ENCODE measurements at places on chromosomes 13 and 19.

GRCh38 chr19:58123354-58123753 lies 25.3 kb upstream of the ZSCAN18 start:
- DNase-seq, result no peak

- no peak for DNase-seq
Observed at GRCh38 chr13:80618781-80619180, 277.9 kb upstream of the SPRY2 start.

- no peak for DNase-seq
Observed at GRCh38 chr13:27489456-27489855, 39.1 kb upstream of the MTIF3 start.

DNA sequence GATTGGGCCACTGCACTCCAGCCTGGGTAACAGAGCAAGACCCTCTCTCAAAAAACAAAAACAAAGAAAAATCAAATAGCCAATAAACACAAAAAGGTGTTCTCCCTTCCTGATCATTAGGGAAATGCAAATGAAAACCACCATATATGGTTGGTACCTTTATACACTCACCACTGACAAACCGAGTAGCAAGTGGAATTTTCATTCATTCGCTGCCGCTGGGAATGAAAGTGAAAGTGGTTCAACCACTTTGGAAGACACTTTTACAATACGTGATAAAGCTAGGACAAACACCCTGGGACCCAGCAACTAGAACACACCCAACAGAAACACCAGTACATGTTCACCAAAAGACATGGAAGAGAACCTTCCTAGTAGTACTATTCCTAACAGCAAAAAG lies 21.0 kb downstream of the GRIK5 start:
- no peak for DNase-seq

GRCh38 chr13:100480676-100481075 lies 107.9 kb downstream of the GGACT start:
- DNase-seq, result no peak

DNA sequence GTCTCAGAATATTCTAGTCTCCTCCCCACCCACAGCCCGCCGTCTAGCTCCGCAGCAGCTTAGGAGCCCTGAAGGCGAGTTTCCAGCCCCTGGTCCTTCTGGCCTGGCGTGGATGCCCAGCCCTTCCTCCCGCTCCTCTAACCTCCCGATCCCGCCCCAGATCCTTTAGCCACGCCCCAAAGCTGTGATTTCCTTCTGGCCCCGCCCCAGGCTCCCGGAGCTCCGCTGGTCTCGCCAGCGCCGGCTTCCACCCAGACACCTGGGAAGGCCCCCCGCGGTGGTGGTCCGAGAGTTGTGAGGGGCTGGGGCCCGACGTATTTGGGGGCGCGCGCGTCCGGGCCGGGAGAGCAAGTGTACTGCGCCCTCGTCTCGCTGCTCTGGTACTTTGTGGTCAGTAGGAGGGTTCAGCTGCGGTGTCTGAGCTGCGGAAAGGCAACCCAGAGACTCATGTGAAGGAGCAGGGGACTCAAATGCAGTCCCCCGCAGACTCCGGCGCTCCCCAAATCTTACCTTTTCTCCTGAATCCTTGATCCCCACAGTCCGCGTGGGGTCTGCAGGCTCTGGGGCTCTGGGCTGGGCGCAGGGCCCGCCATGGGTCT lies at the start of gene CGB7:
CGB7 (minus strand) TSS at position 114 of the 599 bp plus-strand sequence. CDS start 2,374 bp downstream, outside the sequence.
- DNase-seq, result peak; percentile 51

GRCh38 chr19:43337737-43338136 lies 15.7 kb upstream of the CD177 start:
- no peak for DNase-seq

DNA sequence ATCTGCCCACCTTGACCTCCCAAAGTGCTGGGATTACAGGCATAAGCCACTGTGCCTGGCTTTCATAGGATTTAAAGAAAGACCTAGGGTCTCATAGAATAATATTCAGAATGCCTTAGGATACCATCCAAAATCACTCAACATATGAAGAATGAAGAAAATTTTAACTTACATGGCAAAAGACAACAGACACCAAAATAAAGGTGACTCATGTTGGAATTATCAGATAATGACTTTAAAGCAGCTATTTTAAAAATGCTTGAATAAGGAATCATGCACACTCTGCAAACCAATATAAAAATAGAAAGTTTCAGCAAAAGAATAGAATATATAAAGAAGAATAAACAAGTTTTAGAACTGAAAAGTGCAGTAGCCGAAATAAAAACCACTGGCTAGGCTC lies 29.3 kb downstream of the ZNF566 start:
- DNase-seq, result no peak

DNA sequence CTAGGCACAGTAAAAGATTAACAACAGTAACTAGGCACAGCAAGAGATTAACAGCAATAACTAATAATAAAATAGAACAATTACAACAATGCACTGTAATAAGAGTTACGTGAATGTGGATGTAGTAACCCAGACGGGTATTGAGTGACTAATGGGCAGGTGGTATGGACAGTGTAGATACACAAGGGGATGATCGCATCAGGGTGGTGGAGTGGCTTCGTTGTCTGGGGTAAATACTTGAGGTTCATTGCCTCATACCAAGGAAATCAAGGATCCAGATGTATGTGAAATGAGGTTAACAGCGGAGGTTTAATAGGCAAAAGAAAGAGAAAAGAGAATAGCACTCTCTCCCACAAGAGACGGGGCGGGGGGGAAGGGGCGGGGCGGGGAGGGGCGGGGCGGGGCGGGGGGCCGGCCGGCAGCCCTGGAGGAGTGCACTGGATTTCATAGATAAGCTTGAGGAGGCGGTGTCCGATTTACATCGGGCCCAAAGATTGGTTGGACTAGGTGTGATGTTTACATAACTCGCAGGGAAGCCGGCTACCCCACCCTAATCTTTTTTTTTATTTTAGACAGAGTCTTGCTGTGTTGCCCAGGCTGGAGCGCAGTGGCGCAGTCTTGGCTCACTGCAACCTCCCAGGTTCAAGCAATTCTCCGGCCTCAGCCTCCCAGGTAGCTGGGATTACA lies 106.3 kb downstream of the KCTD15 start:
- no peak for DNase-seq

- no peak for DNase-seq
Observed at GRCh38 chr19:1361601-1362386, 21.9 kb upstream of the NDUFS7 start.

DNA sequence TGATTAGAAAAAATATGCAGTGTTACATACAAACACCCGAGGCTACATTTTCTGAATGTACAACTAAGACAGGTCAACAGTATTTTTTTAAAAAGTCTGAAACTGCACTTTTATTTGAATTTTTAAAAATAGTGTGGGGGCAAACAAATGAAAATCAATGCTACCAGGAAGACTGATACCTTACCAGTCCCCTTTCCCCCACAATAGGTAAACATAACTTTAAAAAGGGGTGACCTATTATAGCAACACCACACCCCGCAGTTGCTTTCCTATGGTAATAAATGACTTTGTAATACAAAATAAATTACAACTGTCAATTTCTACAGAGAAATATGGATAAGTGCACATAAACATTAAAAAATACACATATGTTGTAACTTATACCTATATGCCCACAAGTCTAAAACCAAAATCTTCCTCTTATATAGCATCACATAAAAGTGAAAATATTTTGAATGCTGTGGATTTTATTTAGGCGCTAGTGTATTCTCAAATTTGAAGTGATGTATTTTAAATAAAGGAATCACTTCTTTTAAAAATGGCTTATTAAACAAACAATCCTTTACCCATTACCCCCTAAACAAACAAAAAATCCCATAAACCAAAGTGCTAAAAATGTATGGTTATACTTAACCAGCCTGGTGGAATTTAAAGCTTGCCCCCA lies 63.1 kb downstream of the KCNRG start:
- DNase-seq, result no peak

DNA sequence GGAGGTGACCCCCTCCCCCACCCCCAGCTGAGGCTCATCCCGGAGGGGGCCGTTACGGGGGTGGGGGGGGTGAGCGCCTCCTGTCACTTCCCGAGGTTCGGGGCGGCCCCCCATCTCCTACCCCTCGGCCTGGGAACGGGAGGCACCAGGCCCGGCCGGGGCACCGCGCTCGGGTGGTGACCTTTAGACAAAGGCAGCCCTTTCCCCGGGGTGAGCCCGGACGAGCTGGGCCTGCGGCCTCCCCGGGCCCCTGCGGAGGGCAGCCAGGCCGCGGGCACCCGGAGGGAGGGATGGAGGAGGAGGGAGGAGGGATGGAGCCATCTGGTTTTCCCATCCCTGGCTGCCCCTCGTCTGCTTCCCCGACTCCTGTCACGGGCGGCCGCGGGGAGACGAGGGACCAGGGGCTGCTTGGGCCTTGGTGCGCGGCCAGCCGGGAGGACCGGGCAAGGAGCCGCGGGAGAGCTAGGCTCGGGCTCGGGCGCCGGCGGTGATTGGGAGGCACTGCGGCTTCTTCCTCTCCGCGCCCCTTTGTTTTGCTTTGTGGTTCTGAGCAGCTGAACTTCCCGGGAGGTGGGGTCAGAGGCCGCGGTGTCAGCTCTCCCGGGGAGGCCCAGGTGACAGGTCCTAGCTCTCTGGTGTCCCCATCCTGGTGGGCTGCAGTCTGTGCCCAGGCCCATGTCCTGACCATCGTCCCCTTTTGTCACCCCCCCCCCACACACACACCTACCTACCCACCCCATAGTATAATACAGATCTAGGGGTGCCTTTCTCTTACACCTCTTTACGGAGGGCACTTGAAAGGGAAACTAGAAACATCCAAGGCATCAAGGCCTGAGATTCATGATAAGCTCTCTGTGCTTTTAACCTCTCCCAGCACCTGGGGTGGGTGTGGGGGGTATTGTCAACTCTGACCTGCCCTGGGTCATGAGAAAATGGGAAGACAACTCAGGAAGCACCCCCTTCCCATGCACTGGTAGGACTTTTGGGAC lies 1.3 kb downstream of the BICRA start:
- no peak for DNase-seq

DNA sequence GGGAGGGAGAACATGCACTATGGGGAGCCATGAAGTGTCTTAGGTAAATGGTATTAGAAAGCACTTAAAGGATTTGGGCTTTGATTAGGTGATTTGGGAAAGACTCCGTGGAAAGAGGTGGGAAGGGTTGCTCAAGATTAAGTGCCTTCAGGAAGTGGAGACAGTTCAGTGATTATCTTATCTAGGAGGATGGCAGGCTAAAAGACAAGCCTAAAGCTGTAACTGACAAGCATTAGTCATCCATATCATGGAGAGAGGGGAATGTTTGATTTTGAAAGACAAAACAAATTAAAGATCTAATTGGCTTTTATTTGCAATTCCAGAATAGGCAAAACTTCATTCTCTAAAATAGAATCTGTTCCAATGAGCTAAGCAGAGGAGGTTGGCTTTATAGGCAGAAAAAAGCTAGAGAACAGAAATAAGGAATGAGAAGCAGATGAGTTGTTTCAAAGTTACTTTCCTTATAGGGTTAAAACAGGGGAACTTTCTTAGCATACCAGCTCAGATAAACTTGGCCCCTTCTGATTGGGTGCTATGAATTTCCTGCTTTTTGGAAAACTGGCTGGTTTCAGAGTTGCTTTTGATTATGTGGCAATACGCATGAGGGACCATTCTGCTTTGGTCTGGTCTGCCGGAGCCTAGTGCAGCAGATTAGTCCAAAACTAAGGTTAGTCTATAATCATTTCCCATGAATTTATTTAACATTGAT lies 1.8 kb upstream of the DIAPH3 start:
- DNase-seq, result no peak

- no peak for DNase-seq
Observed at GRCh38 chr19:46254776-46255175, 25.2 kb downstream of the IGFL1 start.

DNA sequence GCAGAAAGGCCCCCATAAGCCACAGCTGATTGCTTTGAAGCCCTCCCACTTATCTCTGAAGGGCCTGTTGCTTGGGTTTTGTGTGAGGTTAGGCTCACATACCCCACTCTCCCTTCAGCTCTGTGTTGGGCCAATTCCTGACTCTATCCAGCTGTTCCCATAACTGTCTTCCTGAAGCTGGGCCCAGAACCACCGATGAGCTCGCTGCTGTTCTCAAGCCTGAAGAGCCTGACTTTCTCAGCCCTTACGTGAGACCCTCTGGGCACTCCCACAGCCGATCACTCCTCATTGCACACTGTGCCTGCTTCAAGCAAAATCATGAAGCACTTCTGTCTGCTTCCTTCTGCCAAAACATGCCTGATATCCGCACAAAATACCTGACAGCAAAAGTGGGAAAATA lies 124.1 kb downstream of the CRYL1 start:
- DNase-seq, result no peak

DNA sequence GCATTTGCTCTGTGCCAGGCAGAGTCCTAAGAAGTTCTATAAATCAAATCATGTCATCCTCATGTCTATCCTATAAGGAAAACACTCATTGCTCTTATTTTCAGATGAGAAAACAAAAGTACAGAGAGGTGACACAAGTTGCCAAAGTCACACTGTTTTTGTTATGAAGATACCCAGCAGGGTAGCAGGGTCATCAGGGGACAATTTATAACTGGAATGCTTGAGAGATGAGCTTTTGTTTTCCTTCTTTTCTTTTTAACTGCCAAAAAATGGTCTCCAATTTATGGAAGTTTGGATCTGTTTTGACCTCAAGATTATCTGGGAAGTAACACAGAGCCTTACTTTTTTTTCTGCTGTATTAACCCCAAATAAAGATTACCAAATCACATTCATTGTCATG lies 354.1 kb downstream of the SUCLA2 start:
- no peak for DNase-seq

DNA sequence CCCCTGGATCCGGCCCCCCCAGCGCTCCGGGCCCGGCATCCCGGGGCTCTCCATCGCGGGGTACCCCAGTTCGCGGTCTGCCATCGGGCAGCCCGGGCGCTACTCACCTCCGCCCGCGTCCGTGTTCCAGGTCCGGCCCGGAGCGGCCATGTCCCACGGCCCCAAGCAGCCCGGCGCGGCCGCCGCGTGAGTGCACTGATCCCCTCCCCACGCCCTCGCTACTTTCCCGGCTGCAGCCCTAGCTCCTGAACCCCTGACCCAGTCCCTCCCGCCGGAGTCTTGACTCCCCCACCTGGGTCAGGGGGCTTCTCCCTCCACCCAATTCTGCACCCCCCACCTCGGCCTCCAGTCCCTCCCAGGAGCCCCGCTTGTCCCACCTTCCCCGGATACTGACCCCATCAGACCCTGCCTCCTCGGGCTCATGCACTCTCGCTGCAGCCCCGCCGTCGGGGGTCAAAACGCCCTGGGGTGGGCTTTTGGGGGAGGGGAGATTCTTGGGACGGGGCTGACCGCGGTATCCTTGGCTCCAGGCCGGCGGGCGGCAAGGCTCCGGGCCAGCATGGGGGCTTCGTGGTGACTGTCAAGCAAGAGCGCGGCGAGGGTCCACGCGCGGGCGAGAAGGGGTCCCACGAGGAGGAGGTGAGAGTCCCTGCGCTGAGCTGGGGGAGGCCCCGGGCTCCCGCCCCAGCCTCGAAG lies 566 bp downstream of the HMG20B start:
- DNase-seq, result no peak

DNA sequence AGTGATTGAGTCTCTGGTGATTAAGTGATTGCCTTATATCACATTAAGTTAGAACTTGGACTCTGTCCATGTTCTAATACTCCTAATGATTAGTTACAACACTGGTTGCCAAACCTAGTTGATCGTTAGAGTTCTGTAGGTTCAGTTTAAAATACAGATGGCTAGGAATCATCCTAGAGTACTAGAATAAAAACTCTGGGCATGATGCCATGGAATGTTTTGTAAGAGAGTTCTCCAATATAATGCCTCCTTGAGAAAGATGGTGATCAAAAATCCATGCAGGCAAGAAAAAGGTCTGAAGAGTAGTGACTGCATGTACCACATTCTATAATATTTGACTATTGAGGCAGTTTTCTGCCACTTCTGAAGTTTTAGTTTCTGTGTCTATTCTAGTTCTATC lies 176.3 kb downstream of the GPC5 start:
- no peak for DNase-seq

All from SW 1271 (cell line).